ENCODE measurements at places on chromosomes 3 and 15.

DNA sequence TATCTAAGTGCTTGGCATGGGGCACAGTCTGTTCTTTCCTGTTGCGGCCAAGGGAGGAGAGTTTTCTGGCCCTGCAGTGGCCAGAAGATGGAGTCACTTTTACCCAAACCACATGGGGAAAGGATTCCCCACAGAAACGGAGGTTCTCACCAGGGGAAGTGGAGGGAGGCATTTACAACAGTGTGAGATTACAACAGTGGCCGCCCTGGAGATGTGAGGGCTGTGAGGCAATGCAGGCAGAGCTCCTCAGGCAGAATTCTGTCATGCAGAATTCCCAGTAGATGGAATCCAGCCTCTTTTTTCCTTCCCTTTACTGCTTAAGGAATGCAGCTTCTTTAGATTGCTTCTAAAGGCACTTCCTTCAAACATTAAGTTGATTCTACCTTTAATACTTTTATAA, 83.1 kb downstream of the CACNA1D start:
- DNase-seq, result no peak

GRCh38 chr3:71025516-71025915, 558.0 kb downstream of the FOXP1 start:
- DNase-seq, result no peak

DNA sequence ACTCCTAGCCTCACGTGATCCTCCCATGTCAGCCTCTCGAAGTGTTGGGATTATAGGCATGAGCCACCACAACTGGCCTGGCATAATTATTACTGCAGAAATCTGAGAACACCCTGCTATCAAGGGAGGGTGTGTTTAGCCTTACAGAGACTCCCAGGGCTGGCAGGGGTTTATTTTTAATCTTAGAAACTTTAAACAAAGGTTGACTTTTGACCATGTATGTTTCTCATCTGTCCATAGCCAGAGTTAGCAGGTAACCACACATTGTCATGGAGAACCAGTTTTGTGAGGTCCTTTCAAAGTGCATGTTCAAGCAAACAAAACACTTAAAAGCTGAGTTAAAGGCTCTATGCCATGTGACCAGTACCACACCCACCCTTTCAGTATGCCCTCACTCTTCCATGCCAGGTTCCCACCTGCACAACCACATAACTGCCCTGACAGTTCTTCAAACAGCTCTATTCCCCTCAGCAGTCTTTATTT, 11.1 kb downstream of the SIAH2 start:
- no peak for DNase-seq

DNA sequence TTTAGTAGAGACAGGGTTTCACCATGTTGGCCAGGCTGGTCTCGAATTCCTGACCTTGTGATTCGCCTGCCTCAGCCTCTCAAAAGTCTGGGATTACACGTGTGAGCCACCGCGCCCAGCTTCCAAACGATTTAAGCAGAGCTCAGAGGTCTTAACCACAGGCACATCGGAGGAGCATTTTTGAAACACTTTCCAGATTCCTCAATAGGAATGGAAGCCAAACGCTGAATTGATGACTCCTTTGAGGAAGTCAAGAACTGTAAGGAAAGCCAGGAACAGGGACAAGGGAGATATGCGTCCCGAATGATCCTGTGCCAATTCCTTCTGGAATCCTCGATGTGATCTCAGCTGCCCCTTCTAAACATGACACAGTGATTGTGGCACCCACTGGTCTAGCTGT, 40.0 kb downstream of the TRH start:
- no peak for DNase-seq

- no peak for DNase-seq
Observed at GRCh38 chr3:171187706-171188290, 161.3 kb upstream of the SLC2A2 start.

DNA sequence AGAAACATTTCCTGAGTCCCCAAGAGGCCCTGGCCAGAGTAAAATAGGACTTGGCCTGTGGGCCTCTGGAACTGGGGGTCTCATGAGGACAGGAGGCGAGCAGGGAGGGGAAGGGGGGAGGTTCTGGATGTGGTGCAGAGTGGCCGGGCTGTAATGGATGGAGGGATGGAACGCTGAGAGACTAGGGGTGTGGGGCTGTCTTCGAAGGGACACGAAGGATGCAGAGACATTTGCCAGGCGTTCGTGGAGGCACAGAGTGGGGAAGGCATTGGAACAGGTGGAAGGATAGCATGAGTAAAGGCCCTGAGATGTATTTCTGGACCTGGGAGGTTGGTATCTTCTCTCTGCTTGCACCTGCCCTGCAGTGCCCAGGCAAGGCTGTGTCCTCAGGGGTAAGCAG, 2.1 kb upstream of the LCTL start:
- no peak for DNase-seq

- no peak for DNase-seq
Observed at GRCh38 chr3:52171514-52172261, 17.5 kb upstream of the POC1A start.

GRCh38 chr15:28097656-28098359, 1.3 kb downstream of the OCA2 start:
- peak; percentile 14 for DNase-seq

GRCh38 chr3:156181509-156181908, 61.1 kb downstream of the KCNAB1 start:
- DNase-seq, result no peak

DNA sequence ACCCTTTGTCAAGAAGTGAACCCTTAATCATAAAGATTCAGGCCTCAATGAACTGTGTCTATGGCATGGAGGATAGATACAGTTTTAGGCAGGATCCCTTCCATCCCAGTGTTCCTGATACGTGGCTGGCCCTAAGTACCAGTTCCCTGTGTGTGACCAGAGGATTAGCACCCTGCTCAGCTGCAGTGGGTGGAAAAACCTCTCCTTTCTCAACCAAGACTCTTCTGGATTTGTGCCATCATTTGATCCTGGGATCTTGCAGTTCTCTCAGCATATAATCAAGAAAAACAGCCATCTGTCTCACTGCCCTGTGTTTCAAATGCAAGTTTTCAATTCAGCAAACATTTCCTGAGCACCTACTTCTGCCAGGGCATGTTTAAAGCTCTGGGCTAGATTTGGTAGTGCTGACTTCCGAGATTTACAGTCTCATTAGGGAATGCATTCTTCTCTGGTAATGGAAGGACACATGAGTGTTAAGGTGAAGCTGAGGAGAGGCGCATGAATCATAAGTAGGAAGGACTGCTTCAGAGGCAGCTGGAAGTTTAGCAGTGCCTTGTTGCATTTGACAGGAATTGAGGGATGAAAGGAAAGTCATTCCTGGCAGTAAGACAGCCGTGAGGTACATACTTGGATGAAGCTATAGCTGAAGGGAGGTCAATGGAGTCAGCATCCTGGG, 388.3 kb downstream of the MFSD1 start:
- no peak for DNase-seq

GRCh38 chr3:10017636-10018292, 8.5 kb upstream of the FANCD2 start:
- DNase-seq, result peak; percentile 31

GRCh38 chr3:119236756-119237155, 3.9 kb downstream of the B4GALT4 start:
- DNase-seq, result peak; percentile 41

- DNase-seq, result no peak
Observed at GRCh38 chr3:46935989-46936558, 40.5 kb downstream of the CCDC12 start.

GRCh38 chr15:31285772-31286261, 40.8 kb upstream of the KLF13 start:
- DNase-seq, result no peak

DNA sequence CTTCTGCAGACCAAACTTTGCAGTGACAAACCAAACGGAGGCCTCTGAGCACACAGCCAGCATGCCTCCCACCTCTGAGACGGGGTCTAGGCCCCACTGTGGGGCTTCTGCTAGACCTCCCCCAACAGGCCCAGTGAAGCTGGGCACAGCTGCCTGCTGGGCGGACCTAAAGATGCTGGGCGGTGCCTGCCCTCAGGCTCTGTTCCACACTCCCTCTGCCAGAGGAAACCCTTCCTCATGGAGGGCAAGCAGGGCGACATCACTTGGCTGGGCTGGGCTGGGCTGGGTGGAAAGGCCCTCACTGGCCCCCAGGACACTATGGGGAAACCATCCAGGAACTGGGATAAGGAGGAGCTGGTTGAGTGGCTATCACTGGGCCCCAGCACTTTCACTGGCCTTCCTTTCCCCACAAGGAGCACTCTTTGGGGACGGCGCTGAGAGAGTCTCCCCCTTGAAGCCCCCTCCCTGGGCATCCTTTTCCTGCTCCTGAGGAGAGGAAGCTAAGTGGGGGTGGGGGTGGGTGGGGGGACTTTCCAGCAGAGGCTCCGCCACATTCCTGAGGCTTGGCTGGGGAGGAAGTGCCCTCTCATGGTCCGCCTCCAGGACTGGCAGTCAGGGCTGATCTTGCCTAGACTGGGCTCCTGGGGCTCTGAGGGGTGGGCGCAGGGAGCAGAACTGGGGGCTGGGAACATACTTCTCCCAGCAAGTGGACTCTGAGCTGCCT, 98.1 kb upstream of the HACD2 start:
- DNase-seq, result no peak

DNA sequence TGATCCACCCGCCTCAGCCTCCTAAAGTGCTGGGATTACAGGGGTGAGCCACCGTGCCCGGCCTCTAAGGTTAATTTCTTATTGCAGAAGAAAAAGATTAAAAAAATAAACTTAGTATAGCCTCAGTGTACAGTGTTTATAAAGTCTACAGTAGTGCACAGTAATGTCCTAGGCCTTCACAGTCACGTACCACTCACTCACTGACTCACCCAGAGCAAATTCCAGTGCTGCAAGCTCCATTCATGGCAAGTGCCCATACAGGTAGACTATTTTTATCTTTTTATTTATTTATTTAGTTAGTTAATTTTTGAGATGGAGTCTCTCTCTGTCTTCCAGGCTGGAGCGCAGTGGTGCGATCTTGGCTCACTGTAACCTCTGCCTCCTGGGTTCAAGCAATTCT, 3.2 kb upstream of the FLNB start:
- no peak for DNase-seq

DNA sequence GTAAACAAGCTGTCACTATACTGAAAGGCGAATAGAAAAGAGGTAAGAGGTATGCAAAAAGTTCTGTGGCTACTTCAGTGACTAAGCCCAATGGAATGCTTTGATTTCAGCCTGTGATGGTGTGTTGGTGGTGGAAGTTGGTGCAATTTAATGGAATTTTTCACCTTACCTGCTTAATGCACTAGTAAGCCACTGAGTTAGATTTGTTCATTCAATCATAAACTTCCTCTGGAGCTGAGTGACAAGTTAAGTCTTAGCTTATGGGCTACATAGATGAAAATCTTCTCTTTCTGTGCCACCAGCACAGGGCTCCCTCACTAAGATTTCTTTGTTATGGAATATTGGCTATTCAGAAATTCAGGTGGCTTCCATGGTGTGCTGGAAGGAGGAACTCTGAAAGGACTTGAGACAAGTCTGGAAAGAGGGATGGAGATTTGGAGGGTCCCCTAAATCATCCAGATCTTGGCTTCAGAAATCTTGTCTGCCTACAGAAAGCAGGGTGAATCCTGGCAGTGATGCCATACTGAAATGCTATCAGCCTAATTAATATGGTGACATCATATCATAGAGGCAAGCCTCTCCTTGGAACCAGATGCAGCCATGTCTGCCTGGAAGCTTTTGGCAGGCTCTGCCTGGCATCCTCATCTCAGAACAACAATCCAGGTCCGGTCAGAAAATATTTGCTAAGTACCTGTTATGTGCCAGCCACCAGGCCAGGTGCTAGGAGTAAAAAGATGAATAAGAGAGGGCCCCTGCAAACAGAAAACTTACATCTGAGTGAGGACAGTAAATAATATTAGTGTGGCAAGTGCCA, 8.1 kb upstream of the GAP43 start:
- DNase-seq, result no peak

- DNase-seq, result no peak
Observed at GRCh38 chr3:106428565-106428994, 559.8 kb upstream of the CBLB start.

DNA sequence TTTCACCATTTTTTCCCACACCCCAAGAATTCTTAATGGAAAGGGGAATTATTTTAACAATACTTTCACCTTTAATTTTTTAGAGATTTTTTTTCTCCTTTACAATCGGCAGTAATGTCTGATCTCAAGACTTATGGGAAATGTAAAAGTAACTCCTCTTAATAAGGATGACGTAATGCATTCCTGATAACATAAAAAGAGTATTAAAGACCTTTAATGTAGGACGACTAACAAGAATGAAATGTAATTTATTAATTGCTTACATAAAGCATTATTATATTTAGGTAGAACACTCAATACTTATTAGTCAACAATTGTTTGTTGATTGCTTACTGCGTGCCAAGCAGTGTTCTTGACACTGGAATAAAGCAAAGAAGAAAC, 416.8 kb upstream of the NAALADL2 start:
- no peak for DNase-seq

GRCh38 chr3:102595057-102595456, 160.2 kb downstream of the ZPLD1 start:
- DNase-seq, result no peak

GRCh38 chr15:99721104-99721778, 12.0 kb downstream of the LYSMD4 start:
- peak; percentile 25 for DNase-seq

GRCh38 chr3:178434206-178434805, 101.9 kb upstream of the KCNMB2 start:
- no peak for DNase-seq

- DNase-seq, result no peak
Observed at GRCh38 chr15:57696146-57696545, 10.4 kb upstream of the POLR2M start.

GRCh38 chr15:48371550-48371949, 40.3 kb downstream of the DUT start:
- DNase-seq, result no peak

DNA sequence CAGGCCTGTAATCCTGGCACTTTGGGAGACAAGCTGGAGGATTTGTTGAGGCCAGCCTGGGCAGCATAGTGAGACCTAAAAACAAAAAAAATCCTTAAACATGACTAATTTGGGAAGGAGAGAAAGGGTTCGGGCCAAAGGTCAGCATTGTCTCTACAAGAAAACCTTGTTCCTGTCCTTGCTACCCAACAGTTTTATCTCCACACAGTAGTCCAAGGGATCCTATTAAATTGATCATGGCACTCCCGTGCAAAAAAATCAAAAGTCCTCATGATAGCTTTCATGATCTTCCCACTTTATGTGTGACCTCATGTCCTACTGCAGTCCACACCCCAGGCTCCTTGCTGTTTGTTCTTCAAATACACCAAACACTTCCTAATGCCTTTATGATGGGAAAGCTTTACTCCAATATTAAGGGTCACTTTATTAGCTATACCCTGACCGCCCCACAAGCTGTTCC, 4.2 kb downstream of the RPL15 start:
- no peak for DNase-seq

GRCh38 chr3:60514085-60514649, 737.1 kb downstream of the FHIT start:
- no peak for DNase-seq

DNA sequence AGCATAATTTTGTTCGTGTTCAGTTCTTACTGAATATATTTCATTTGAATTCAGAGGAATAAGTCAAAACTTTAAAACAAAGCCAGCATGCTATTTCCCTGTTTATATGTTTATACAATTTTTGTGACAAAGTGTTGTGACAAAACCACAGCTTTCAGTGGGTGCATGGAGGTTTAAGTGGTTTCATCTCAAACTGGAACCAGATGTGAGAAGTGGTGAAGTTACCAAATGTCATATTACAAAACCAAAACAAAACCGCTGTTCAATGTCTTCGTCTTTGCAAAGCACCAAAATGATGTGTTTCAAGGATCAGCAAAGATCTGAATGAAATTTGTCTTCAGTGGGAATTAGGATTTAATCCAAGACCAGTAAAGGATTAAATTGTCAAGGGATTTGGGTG, 59.3 kb upstream of the OSTN start:
- DNase-seq, result no peak

GRCh38 chr15:92505611-92506010, 111.9 kb downstream of the ST8SIA2 start:
- DNase-seq, result no peak

All from activated naive CD4-positive, alpha-beta T cell treated with anti-CD3 and anti-CD28 coated beads, Interleukin-2, amount 10 ng/mL, durations not matched to agents 7 days and 5 days (primary cell).